Vagina (tissue), 2 donors: ENCODE measurements at places on chromosomes 12 and 14. TPM values are rescaled to one million over a fixed set of nuclear protein-coding genes. Genes with fewer than 3 reads are reported as not detected.

DNA sequence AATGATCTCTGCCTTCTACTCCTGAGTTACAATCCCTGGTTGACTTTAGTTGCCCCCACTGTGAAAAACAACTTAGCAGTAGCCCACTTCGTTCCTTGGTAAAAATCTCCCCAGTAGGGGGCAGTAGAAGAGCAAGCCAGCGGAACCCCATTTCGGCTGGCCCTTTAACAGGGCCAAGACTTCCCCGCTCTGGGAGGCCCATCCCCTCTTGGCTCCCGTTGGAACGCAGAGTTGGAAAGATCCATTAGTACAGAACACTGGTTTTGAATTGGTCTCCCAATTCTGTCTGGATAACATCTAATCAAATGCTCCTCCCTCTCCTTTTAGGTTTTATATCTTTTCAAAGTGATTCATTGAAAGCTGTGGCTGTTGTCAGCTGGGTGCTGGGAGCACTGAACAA lies 1133.3 kb downstream of the BCL11B start:
- DNase-seq, result no peak

GRCh38 chr14:103559766-103560165 lies 2.7 kb downstream of the BAG5 start:
- no peak for DNase-seq

DNA sequence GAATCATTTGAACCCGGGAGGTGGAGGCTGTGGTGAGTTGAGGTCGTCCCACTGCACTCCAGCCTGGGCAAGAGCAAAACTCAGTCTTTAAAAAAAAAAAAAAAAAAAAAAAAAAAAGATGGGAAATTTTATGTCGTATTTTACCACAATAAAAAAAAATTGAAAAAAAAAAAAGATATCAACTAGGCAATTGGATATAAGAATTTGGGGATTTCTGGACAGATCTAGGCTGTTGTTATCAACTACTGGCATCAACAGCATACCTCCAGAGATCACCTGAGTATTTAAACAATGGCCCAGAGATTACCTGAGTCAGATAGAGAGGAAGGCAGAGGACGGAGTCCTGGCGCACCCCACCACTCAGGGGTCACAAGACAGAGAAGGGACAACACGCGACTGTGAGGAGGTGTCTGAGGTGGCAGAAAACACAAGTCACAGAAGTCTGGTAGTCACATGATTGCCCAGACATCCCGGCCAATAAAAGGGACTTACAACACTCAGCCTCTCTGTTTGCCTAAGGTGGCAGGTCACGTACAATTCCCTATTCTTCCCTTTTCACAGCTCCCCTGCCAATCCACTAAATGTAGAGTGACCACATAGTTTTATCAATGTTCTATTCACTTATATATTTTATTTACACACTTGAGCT lies 1.8 kb downstream of the SPRING1 start:
- DNase-seq, result peak; percentile 80

DNA sequence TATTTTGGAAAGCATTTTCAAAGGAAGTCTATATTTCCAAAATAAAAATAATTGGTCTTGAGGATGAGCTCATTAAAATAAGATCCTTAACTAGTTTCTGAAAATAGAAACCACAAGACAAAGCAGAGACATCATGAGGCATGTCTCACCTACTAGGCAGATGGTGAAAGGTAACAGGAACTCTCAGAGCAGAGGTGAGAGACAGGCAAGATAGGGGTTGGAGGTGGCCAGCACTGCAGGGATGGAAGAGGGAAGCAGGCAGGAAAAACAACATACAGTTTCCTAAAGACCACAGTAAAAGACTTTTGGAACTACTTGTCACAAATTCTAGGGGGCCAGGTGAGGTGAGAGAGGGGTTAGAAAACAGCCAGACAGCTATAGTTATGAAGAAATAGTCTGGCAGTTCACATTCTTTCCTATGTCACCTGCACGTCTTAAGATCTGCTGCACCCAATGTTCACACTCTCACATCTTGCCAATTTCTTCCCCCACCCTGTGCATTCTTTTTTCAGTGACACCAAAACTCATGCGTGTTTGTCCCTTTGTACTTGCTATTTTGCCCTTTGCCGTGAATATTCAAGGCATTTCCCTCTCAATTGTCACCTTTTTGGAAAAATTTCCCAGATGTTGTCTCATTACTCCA lies 341.7 kb upstream of the KITLG start:
- no peak for DNase-seq

GRCh38 chr12:56229082-56229481 lies 769 bp upstream of the SLC39A5 start:
- no peak for DNase-seq

DNA sequence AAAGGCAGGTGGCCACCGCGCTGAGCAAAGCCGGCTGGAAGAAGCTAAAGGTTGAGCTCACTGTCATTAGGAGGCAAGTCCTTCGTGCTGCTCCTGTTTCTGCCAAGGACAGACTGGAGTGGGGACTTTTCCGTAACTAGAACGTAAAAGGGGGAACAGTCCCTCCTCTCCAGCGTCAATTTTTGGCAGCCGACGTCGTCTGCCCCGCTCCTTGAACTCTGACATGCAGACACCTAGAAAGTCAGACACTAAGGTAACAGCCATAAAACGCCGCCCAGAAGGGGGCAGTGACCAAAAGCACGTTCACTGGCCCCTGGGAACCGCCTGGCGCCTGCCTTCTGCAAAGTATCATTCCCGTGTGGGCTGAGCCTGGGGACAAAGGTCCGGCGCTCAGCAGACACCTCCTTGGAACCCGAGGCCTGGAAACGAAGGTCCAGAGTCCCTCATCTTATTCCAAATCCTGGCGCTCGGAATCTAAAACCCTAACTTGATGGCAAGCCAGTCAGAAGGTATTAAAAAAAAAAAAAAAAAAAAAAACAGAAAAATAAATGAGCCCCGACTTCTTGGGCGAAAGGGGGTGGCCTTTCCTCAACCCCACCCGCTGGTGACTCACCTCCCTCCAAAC lies 1.1 kb upstream of the LRP1 start:
- no peak for DNase-seq

DNA sequence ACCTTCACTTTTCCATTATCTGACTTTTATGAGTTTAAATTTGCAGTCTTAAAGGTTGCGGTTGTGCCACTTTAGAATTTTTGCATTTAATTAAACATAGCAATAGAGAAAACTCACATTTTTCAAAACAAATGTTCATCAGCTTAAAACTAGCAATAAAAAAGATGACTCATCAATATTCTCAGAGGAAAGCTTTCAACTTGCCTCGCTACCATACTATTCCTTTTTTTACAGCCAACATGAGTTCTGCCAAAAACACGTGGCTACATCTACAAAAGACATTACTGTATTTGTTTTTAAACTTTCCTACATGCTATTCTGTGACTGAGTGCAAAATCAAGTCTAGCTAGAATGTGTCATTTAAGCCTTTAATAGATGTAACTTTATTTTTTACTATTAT lies 497.1 kb downstream of the RPS29 start:
- DNase-seq, result no peak

DNA sequence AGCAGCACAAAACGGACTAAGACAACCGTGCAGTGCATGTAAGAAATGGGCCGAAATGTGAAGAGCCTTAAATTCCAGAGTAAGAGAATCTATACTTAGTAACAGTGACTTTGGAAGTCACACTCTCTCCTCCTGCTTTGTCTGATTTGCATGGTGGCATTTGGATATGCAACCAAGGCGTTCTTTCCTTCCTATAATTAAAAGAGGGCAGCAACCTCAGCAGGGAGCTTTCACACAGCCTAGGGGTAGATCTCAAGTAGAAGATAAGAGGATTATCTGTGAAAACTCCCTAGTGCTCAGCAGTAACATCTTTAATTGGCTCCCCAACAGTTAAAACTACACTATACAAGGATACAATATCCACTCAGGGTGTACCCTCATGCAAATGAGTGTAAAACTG lies 16.5 kb downstream of the GMFB start:
- DNase-seq, result no peak

- DNase-seq, result no peak
These were observed 2.5 kb upstream of the ACTN1 start for GRCh38 chr14:68981539-68981976.

- no peak for DNase-seq
These were observed 144.1 kb downstream of the RPAP3 start for GRCh38 chr12:47561746-47562145.

GRCh38 chr12:3154006-3154405 lies 76.8 kb downstream of the TSPAN9 start:
- no peak for DNase-seq

- DNase-seq, result no peak
These were observed 48.7 kb upstream of the KITLG start for GRCh38 chr12:88628856-88629509.

DNA sequence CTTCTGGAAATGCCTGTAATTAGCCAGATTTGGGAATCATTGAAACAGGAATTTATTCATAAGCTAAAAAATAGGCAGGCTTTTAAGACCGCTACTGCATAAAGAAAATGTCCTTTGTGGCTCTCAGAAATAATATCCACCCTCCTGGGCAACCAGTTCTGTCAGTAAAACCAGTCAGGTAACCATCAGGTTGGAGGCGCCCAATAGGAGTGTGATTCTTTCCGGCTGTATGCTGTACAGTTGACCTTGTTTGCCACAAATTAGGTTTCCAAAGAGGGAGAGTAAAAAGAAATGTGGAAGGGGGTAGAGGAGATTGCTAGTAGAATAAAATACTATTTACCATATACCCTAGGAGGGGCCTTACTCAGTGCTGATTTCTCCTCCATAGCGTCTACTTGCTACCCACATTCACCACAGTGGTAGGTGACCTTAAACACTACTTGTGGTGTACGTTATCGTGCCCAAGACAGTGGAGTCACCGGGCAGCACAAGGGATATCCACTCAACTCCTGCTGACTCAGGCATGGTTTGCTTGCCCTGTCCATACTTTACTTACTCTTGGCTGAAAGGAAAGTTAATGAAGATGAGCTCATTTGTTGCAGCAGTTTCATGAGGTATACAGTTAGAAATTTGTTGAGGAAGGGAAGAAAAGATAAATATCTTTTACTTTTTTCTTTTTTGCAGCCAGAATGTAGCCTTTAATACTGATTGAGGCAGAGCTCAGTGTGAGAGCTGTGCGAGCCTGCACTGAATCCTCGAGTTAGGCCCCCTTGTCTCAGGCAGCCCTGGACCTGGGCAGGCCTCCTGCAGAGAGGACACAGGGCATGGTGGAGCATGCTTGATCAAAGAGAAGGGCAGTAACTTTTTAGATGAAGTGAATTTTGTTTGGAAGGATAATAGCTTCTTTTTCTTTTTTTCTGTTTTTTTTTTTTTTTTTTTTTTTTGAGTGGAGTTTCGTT lies 76.7 kb downstream of the DIP2B start:
- no peak for DNase-seq

GRCh38 chr12:89138048-89138852 lies 214.1 kb downstream of the DUSP6 start:
- no peak for DNase-seq

DNA sequence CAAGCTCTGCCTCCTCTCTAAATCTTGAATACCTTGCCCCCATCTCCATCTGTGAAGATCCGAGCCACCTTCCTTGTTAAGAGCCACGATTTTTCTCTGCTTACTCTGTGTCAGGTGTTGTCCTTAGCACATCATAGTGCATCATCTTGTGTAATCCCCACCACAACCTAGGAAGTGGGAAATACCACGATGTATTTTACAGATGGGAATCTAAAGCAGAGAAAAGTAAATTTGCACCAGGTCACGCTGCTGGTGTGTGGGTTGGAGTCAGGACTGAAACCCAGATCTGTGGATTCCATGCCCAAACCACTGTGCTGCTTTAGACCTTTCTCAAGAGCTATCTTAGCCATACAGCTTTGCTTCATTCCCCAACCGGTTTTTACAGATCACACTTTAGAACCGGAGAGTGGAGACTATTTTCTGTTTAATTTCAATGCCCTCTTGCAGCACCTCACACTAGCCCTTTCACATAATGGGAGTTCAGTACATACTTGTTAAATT lies 94.6 kb downstream of the PPM1A start:
- no peak for DNase-seq

DNA sequence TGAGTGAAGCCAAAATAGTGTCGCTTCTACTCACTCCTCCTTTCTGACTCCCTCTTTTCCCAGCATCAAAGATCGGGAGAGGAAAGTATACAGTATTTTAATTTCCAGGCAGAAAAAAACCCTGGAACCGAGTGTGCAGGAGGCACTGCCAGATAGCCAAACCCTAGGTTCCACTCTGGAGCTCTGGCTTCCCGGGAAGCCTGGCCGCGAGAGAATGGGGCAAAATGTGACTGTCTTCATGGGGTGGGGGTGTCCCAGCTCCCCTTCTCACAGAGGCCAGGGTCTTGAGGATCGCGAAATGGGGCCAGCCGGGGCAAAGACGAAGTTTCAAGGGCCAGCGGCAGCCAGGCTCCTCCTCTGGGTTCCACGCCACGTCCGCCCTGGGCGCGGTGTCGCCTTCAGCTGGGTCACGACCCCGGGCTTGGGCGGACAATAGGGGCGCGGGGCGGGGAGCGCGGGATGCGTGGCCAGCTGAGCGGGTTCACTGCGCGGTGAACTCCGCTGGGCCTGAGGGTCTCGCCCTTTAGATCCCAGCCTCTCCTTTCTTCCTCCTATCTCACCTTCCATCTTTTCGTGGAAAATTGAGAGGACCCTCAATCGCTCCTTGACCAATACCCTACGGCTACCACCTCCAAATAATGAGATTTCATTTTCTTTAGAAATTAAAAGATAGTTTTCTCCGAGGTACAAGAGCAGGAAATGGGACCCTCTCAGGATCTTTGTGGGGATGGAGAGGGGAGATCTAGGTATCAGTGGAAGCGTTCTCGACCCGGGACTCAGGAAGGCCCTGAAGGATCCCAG lies 6.7 kb downstream of the HOXC4 start:
- no peak for DNase-seq

- no peak for DNase-seq
These were observed 194.1 kb downstream of the BTG1 start for GRCh38 chr12:91951571-91951970.

DNA sequence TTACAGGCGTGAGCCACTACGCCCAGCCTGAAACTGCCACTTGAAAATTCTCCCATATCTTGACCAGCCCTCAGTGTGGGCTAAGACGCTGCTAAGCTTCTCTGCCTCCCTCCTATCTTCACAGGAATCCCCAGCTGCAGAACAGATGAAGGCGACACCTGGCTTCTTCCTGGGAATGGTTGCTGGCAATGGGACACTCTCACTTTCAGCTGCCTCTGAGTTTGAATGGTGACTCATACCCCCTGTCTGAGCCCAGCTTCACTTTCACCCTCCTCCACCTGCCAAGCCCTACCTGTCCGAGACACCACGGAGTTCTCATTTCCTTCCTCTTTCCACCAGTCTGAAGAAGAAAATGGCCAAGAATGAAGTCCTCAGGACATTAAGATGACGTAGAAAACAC lies 18.3 kb upstream of the VASH1 start:
- DNase-seq, result no peak

- no peak for DNase-seq
These were observed 52.4 kb upstream of the PARP11 start for GRCh38 chr12:3925621-3926020.

- DNase-seq, result no peak
These were observed 93.8 kb downstream of the SLC38A6 start for GRCh38 chr14:61074852-61075251.

The ABCD2 gene
- 1.5 TPM for total RNA-seq

The C12orf54 gene
- total RNA-seq, result not detected

The CMA1 gene
- total RNA-seq, result not detected

The BCL2L2 gene
- 31.7 TPM for total RNA-seq

The TMEM260 gene
- total RNA-seq, result 13.3 TPM

The ERP27 gene
- 2.2 TPM for total RNA-seq

The KRT78 gene
- total RNA-seq, result 89.1 TPM

The PRR4 gene
- 6.1 TPM for total RNA-seq

The TSPAN11 gene
- total RNA-seq, result 2.5 TPM
